Stimulated activated CD4-positive, alpha-beta T cell treated with anti-CD3 and anti-CD28 coated beads, Interleukin-4, amount 100 ng/mL, for 4 hours (primary cell): ENCODE measurements at places on chromosomes 4 and X.

DNA sequence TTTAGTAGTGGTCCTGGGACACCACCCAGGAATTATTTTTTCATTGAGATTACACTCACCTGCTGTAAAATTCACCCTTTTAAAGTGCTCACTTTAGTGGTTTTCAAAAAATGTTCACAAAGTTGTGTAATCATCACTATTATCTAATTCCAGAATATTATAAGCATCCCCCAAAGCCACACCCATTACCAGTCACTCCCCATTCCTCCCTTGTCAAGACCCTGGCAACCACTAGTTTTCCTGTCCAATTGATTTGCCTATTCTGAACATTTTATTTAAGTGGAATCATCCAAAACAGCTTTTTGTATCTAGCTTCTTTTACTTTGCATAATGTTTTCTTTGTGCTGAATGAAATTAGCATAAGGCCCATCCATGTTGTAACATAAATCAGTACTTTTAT, 12.7 kb upstream of the CXCL6 start:
- DNase-seq = no peak

GRCh38 chrX:48938721-48939425, 18.5 kb downstream of the OTUD5 start:
- peak; percentile 55 for DNase-seq

DNA sequence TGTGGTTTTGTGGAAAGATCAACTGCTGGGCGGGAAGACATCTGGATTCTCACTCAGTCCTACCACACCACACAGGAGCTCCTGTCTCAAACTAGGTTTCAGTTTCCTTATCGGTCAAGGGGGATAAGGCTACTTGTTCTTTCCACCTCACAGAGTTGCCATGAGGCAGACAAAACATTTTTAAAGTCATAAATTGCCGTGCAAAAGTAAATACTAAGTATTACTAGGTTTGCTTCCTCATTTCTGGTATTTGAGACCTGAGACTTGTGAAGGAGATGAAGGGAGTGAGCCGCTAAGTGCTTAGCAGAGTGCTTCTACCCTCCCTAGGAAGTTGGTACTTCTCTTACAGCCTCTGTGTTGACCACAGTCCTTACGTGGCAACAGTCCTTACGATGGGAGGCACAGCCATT, 1.5 kb downstream of the LAP3 start:
- DNase-seq = no peak

GRCh38 chr4:123244137-123244536, 152.5 kb upstream of the SPRY1 start:
- DNase-seq = no peak

- no peak for DNase-seq
Measured at GRCh38 chr4:103754844-103755243, 35.1 kb upstream of the TACR3 start.

DNA sequence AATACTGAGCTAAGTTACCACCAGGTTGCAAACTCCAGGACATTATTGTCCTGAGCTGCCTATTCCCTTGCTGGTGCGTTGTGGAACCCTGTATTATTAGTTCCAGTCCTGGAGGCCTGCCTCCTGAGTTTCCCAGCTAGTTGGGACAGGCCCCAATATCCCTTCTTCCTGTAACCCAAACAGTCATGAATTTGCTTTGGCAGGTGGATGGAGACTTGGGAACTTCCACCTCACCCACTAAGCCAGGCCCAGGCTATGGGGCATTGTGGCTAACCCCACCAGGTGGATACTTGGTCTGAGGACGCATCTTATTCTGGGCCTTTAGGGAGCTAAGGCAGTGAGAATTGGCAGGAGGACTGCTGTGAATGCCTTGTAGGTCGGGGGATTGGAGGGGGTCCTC, 5.0 kb downstream of the RBM3 start:
- DNase-seq = no peak

- no peak for DNase-seq
Measured at GRCh38 chrX:78653118-78653822, 5.9 kb downstream of the RTL3 start.

GRCh38 chr4:140935254-140935653, 179.1 kb upstream of the TBC1D9 start:
- no peak for DNase-seq

- DNase-seq = no peak
Measured at GRCh38 chrX:110722135-110722534, 73.5 kb downstream of the CHRDL1 start.

GRCh38 chr4:169236873-169237626, 33.7 kb downstream of the SH3RF1 start:
- no peak for DNase-seq

- DNase-seq = no peak
Measured at GRCh38 chrX:55867708-55868107, 150.2 kb downstream of the RRAGB start.

GRCh38 chr4:3098346-3098745, 23.9 kb downstream of the HTT start:
- no peak for DNase-seq

GRCh38 chr4:75723163-75724065, 963 bp upstream of the USO1 start:
- DNase-seq = peak; percentile 7
